ENCODE measurements at places on chromosomes 5 and 9.

DNA sequence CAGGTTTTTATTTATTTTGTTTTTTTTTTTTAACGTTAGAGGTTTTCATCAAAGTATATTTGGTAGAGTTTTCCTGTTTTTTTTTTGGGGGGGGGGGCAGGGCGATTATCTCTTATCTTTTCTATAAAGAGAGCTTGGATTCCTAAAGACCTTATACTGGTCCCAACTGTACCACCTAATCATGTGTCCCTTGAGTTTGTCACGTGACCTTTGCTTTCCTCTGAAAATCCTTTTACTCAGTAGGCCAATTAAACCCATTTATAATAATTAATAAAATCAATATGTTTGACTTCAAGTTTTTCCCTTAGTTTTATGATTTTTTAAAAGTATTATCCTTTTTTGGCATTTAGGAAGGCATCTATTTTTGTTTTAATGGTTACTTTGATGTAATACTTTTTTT is 286.4 kb downstream of the AOPEP start:
- DNase-seq: no peak

DNA sequence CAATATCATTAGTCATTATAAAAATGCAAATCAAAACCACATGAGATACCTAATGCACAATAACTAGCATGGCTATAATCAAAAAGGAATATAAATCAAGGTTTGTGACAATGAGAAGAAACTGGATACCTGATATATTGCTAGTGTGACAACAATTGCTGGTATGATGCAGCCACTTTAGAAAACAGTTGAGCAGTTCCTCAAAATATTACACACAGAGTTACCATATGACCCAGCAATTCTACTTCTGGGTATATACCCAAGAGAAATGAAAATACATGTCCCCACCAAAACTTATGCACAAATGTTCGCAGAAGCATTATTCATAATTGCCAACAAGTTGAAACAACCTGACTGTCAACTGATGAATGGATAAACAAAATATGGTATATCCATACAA is 339.7 kb upstream of the POU5F2 start:
- no peak for DNase-seq

DNA sequence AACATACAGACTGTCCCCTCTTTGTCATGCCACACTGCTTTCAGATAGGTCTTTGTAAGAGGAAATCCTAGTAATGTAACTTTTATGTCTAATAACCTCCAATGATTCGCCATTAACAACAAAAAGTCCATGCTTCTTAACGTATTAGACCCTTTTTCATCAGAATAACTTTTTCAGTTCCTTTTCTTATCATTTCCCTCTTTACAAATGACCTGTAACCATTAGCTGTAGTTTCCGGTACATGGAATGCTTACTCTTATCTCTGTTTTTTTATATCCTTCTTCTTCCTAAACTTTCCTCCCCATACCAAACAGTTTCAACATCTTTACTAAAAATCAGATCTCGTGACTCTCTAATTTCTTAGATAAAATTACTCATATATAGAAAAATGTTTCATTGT is 268.9 kb upstream of the TYRP1 start:
- DNase-seq: no peak

GRCh38 chr9:27394154-27394825 is 97.3 kb upstream of the EQTN start:
- DNase-seq: peak; percentile 29

- peak; percentile 7 for DNase-seq
These were observed 376.1 kb downstream of the BRINP1 start for GRCh38 chr9:118992813-118993794.

DNA sequence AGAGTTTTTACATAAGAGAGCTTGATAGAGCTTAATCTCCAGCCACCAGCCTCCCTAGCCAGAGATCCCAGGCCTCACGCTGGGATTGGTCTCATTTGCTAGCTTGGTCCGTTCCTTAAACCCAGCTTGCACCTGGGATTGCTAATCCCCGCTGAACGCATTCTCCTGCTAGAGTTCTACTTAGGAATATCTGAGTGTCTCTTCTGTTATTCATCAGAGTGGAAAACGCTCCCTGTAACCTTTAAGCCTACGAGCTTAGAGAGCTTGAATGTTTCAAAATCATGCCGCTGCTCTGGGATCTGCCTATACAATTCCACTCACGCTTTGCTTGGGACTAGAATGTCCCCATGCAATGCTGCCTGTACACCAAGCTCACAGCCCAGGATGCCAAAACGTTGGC is 201.8 kb downstream of the NSG2 start:
- peak; percentile 76 for DNase-seq

DNA sequence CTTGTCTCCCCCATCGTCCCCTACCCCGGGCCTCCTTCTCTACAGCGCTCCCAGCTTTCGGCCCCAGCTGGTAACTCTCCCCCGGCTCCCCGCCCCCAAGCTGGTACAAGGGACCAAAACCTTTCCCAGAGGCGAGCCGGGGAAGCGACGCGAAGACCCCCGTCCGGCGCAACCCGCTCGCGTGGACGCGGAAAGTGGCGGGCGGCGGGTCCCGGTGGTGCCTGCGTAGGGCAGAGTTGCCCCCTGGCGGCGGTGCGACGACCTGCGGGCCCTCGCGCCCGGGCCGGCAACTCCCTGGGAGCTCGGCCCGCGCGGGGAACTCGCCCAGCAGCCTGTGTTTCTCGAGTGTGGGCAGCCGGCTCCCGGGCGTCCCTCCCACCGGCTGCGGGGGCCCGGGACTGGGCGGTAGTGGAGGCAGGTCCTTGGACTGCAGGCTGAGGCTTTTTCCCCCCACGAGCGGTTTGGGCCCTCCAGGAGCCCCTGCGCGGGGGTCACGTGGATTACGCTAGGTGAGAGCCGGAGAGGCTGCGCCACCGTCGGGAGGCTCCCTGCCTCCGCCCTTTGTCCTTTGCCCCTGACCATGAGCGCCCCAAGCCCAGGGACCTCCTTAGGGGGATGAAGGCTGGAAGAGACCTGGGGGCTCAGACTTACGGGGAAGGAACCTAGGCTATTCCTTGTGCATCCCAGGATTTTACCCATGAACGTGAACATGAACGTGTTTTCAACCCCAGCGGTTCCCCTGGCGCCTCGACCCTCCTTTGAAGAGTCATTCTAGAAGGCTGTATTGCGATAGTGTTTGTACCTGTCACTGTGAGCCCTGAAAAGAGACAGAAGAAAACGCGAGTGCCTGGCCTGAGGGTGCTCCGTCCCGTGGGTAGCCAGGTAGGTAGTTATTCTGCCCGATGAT is 2.9 kb upstream of the FOXD1 start:
- peak; percentile 82 for DNase-seq

DNA sequence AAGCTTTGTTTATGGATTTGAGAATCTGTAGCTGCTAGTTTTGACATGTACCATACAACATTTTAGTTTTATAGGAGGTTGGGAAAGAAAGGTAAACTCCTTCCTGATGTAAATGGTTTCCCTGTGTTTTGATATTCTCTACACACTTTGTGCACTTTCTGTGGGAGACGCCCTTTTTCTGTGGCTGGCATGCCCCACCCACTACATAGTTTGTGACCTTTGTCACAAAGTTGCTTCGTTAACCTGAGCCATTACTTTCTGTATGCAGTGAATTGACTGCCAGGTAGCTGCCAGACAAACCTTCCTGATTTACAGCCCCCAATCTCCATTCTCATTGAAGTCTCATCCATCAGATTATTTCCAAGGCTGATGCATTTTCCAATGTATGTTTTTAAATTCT is 90.6 kb downstream of the NLN start:
- DNase-seq: no peak

- DNase-seq: no peak
These were observed 26.9 kb downstream of the ZNF484 start for GRCh38 chr9:92850898-92851297.

DNA sequence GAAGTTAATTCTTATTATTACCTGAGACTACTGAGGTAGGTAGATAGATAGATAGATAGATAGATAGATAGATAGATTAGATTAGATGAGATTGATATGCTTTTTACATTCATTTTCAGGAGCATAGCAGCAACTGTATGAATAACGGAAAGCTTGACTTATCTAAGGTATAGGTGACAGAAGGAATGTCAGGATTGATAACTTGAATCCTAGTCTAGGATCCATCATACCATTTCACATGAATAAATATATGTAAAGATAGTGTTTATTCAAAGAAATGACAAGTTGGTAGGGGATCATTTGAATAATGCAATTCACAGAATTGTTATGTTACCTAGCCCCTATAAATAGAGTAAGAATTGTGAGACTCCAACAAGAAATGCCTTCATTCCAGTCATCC is 1008.2 kb downstream of the CDH12 start:
- DNase-seq: no peak

DNA sequence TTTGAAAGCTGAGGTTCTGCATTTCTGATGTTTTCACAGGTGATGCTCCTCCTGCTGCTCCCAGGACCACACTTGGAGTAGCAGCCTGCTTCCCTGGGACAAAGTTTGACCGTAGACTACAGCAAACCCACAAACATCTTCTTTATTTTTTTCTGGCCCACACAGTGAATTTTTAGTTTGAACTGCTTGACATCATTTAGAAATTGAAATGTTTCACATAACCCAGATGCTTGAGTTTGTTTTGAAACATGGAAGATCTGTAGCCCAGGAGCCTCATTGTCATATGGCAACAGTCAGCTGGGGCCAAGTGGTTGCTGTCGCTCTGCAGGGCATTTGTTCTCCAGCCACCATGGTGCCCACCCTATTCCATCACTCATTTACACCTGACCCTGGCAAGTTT is 8.4 kb downstream of the SH3TC2 start:
- DNase-seq: no peak

- no peak for DNase-seq
These were observed 182.0 kb upstream of the MPDZ start for GRCh38 chr9:13461414-13461991.

- DNase-seq: peak; percentile 53
These were observed 64.2 kb upstream of the ABL1 start for GRCh38 chr9:130770679-130771442.

DNA sequence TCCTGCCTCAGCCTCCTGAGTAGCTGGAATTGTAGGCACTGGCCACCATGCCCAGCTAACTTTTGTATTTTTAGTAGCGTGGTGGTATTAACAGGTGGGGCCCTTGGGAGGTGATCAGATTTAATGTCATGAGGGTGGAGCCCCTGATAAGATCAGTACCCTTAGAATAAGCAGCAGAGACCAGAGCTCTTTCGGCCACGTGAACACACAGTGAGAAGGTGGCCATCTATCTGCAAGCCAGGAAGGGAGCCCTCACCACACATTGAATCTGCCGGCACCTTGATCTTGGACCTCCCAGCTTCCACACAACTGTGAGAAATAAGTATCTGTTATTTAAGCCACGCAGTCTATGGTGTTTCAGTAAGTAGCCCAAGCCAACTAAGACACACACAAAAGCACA is 22.5 kb downstream of the TBC1D2 start:
- DNase-seq: no peak

DNA sequence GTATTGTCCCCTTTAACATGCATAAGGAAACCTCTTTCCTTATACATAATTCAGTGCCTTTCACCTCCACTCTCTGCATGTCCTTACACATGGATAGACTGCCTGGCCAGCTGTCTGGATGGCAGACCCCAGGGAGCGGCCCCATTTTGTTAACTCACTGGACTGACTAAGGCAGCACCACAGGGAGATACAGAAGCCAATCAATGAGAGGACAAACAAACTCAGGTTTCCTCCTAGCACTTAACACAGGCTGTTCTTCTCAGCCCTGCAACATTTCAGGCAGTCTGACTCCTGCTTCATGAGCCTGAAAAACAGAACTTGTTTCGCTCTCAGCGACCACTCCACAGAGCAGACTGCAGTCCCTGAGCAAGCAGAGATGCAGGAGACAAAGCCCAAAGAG is 135.4 kb upstream of the RASEF start:
- peak; percentile 56 for DNase-seq

GRCh38 chr5:179150011-179150410 is 89.8 kb downstream of the ZNF354C start:
- no peak for DNase-seq

DNA sequence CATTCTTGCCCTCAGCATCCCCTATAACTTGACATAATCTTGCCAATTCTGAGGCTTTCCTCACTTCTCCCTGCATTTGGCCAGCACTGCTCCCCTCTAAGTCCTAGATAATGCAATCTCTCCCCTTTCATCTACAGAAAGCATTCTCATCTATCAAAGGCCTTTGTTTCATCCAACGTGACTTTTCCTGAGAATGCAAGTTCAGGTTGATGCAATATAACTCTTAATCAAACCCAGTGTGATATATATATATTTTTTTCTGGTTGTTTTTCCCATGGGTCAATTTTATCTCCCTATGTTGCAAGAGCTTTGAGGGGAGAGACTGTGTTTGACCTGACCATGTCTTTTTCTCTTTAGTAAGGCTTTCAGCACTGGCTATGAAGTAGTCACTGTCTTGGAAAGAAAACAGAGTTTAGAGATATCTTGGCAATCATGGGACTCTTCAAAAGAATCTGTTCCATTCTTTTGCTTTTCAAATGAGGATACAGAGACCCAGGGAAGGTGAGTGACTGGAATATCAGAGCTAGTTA is 268.6 kb downstream of the TRPM3 start:
- no peak for DNase-seq

- no peak for DNase-seq
These were observed 333.6 kb upstream of the DAB2 start for GRCh38 chr5:39758426-39758825.

GRCh38 chr9:132858751-132859150 is 19.3 kb downstream of the AK8 start:
- no peak for DNase-seq

GRCh38 chr9:96021551-96022444 is 146.3 kb downstream of the ERCC6L2 start:
- DNase-seq: peak; percentile 52

GRCh38 chr5:154031937-154032489 is 6.7 kb downstream of the FAM114A2 start:
- DNase-seq: no peak

- peak; percentile 91 for DNase-seq
These were observed 37.7 kb downstream of the LAMC3 start for GRCh38 chr9:131046581-131047202.

DNA sequence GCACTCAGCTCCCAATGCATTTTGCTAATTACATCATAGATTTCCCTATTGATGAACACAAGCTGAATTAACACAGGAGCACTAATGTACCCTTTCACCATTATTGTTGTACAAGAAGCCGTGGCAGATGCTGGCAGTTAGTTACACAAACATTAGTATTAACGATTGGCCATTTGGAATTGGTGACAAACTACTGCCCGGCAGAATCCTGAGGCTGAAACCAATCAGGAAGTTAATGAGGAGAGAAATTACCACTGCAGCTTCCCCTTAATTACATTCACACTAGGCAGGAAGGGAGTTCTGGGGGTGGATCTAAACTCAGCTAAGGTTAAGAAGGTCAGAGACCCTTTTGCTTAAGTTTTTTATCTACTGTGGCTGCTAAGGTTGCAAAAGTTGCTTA is 9.6 kb upstream of the DMRT3 start:
- DNase-seq: peak; percentile 57

All from neural progenitor cell (in vitro differentiated cells).